ENCODE measurements at places on chromosomes 1 and 21.

DNA sequence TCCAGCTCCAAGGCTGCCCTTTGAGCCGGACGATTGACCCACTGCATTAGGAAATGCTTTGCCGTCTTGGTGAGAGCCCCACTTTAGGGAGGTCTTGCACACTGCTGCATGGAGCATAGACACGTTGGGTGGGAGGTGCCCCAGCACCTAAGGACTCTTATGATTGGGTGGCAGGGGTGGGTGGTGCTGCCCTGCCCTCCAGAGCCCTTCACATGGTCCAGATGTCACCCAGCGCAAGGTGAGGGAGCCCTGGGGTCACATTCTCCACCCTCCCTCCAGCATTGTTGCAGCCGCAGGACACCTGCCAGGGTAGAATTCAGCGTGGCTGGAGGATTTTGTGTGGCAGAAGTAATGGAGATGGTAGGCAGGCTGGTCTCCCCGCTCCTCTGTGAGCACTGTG, 137.4 kb upstream of the COL6A1 start:
- peak; percentile 63 for DNase-seq

GRCh38 chr1:54850069-54850730, 36.8 kb downstream of the DHCR24 start:
- DNase-seq = peak; percentile 47

GRCh38 chr1:86731416-86731815, 27.0 kb downstream of the SH3GLB1 start:
- no peak for DNase-seq

- DNase-seq = no peak
Measured at GRCh38 chr1:200949626-200950025, 54.9 kb downstream of the INAVA start.

GRCh38 chr1:183461350-183461749, 10.9 kb upstream of the SMG7 start:
- no peak for DNase-seq

- no peak for DNase-seq
Measured at GRCh38 chr1:211192227-211192626, 58.3 kb upstream of the KCNH1 start.

GRCh38 chr1:224488806-224489499, 54.4 kb upstream of the WDR26 start:
- no peak for DNase-seq

- no peak for DNase-seq
Measured at GRCh38 chr21:45959182-45959581, 22.4 kb upstream of the COL6A1 start.
